Melanocyte of skin (primary cell): ENCODE measurements at places on chromosomes 4 and X. TPM values are rescaled to one million over a fixed set of nuclear protein-coding genes. Genes with fewer than 3 reads are reported as not detected.

PPARGC1A gene
- 1.00 and 6.2 TPM in 2 replicates for total RNA-seq

KCNIP4 gene
- 0.15 TPM in 1 of 2 replicates, not detected in the other for total RNA-seq

MAP9 gene
- total RNA-seq, result 8.3 and 12.0 TPM in 2 replicates

KDR gene
- 0.93 and 4.7 TPM in 2 replicates for total RNA-seq

CACNA1F gene
- not detected in 2 replicates for total RNA-seq

TMEM128 gene
- total RNA-seq, result 23.1 and 28.7 TPM in 2 replicates

GDPD2 gene
- not detected in 2 replicates for total RNA-seq

SLC10A6 gene
- total RNA-seq, result 0.34 TPM in 1 of 2 replicates, not detected in the other

INTS12 gene
- 24.1 and 24.7 TPM in 2 replicates for total RNA-seq

CABS1 gene
- total RNA-seq, result not detected in 2 replicates

CFP gene
- 0.31 and 0.33 TPM in 2 replicates for total RNA-seq

HS3ST1 gene
- total RNA-seq, result under 0.01 and 0.36 TPM in 2 replicates

ODAM gene
- not detected in 2 replicates for total RNA-seq

ASB9 gene
- total RNA-seq, result 17.2 and 30.9 TPM in 2 replicates

ZFP42 gene
- total RNA-seq, result 0.36 and 0.69 TPM in 2 replicates

IL2RG gene
- not detected in 2 replicates for total RNA-seq

CENPVL2 gene
- not detected in 2 replicates for total RNA-seq

SHROOM4 gene
- total RNA-seq, result 4.3 and 5.9 TPM in 2 replicates

RP2 gene
- 17.9 and 19.3 TPM in 2 replicates for total RNA-seq

WDFY3 gene
- total RNA-seq, result 58.8 and 70.9 TPM in 2 replicates

DCLK2 gene
- total RNA-seq, result 3.1 and 6.2 TPM in 2 replicates

RIBC1 gene
- 0.73 and 4.5 TPM in 2 replicates for total RNA-seq

AFP gene
- total RNA-seq, result not detected in 2 replicates

CTAG1B gene
- not detected in 2 replicates for total RNA-seq

ART3 gene
- 2.4 TPM in 1 of 2 replicates, not detected in the other for total RNA-seq

CHIC2 gene
- 26.8 and 31.3 TPM in 2 replicates for total RNA-seq

CT45A10 gene
- not detected in 2 replicates for total RNA-seq

MAGEA2B gene
- total RNA-seq, result not detected in 2 replicates

L1CAM gene
- total RNA-seq, result 190 and 207 TPM in 2 replicates

SPANXA1 gene
- not detected in 2 replicates for total RNA-seq

EMCN gene
- not detected in 2 replicates for total RNA-seq

S100P gene
- not detected in 2 replicates for total RNA-seq

GPR50 gene
- not detected in 2 replicates for total RNA-seq
